RKO (cell line): ENCODE measurements at places on chromosomes 7 and 10.

DNA sequence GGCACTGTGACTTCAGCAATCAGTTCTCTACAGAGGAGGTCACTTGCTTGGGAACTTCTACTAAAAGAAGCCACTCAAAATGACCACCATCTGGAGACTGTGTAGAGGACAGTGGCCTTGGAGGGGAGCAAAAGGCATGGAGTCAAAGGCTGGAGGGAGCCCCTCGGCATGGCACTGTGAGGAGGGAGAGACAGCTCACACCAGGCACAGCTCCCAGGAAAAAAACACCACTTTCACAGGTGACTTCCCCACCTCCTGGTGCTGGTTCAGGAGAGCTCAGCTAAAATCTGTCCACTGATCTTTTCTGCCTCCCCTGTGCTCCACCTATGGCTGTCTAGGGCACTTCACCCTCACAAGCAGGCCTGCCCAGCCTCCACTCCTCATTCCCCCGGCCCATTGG, 649.4 kb upstream of the MGMT start:
- no peak for DNase-seq

- DNase-seq, result no peak
Observed at GRCh38 chr10:111249925-111250324, 173.1 kb downstream of the ADRA2A start.

DNA sequence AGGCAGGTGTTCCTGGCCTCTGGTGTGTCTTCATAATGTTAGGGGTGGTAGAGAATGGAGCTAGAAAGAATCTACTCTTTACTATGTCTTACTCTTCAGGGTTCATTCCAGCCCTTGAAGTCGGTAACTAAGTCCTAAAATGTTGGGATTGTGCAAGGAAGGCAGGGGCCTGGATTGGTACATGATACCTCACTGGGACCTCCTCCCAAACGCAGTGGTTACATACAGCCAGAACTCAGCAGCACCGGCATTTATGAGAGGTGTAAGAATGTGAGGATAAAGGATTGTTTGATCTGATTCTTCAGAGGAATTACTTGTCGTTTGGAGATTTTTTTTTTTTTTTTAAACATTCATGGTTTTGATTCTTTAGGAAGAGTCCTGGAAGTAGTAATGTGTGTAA, 6.9 kb downstream of the COMTD1 start:
- no peak for DNase-seq

GRCh38 chr7:111363099-111363498, 199.2 kb downstream of the IMMP2L start:
- no peak for DNase-seq

- no peak for DNase-seq
Observed at GRCh38 chr7:30682212-30683083, at the start of gene CRHR2. TSS of gene CRHR2 (minus strand) at chr7:30682456. CDS start at chr7:30682280, 176 bp downstream.

DNA sequence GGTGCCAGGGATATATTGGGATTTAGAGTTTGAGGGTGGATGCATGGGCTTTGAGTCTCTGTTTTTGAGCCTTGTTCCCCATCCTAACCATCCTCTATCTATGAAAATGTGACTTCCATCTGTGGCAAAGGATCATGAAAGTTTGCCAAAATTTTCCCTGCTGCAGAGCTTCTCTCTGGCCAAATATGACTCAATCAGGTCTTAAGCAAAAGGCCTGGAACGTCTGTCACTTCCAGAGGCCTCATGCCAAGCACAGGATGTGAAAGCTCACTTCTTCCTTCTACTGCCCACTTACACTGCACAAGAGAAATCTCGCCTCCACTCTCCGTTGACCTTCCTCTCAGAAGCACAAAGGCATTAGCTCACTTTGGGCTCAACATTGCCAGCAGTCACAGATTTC, 696.9 kb upstream of the NRP1 start:
- DNase-seq, result no peak

- DNase-seq, result no peak
Observed at GRCh38 chr7:103626776-103627175, 180.8 kb upstream of the SLC26A5 start.

- peak; percentile 54 for DNase-seq
Observed at GRCh38 chr10:5812283-5813090, 747 bp downstream of the GDI2 start.

GRCh38 chr7:38938001-38938485, 29.1 kb upstream of the VPS41 start:
- no peak for DNase-seq

GRCh38 chr10:1007583-1007982, 18.1 kb downstream of the IDI2 start:
- DNase-seq, result no peak

DNA sequence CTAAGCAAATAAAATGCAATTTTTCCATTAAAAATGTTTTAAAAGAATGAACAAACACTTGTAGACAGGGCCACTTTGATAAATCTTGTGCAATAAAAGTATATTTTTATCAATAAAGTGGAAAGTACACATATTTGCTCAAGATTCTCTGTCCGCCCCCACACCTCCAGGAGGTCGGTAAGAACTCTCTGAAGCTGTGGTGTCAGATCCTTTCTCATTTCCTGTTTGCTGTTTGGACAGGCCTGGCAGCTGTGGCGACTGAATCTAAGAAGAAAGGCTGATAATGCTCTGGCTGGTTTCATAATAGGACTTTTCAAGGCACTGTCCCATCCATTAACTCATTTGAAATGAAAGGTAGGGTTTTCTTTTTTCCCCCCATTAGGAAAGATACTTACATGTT, 15.3 kb upstream of the ASB4 start:
- DNase-seq, result peak; percentile 38

DNA sequence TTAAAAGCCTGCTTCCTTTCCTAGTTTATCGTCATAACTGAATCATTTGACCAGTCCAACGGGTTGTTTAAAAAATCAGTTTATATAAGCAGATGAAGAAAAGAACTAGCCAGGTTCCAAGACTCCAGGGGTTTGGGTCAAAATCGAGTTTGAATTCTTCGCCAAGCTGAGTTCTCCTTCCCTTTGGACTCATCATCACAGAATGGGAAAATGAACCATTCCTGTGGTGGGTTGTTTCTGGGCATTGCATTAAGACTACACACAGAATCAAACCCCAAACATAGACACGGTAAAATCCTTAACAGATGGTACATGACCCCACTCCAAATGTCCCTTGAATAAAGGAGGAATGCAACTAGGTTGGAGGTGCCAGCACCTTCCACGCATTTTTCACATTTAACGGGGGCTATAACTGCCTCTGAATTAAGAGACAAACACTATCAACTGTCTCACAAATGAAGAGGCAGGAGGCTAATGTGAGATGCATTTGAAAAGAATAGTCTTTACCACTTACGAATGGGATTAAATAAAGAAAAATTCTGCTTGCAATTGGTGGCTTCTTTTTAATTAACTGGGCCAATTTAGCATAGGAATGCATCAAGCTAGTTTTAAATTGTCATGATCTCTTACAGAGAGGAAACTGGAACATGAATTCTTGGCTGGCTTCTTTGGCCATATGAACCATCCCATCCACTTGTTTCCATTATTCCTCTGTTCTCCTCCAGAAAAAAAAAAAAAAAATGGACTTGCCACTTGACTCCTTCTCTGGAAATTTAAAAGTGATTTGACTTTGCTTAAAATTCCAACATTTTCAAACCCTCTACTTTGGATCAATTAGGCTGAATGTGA, 61.1 kb downstream of the CHST15 start:
- DNase-seq, result no peak

- peak; percentile 73 for DNase-seq
Observed at GRCh38 chr7:107966711-107967110, 36.2 kb downstream of the LAMB1 start.

DNA sequence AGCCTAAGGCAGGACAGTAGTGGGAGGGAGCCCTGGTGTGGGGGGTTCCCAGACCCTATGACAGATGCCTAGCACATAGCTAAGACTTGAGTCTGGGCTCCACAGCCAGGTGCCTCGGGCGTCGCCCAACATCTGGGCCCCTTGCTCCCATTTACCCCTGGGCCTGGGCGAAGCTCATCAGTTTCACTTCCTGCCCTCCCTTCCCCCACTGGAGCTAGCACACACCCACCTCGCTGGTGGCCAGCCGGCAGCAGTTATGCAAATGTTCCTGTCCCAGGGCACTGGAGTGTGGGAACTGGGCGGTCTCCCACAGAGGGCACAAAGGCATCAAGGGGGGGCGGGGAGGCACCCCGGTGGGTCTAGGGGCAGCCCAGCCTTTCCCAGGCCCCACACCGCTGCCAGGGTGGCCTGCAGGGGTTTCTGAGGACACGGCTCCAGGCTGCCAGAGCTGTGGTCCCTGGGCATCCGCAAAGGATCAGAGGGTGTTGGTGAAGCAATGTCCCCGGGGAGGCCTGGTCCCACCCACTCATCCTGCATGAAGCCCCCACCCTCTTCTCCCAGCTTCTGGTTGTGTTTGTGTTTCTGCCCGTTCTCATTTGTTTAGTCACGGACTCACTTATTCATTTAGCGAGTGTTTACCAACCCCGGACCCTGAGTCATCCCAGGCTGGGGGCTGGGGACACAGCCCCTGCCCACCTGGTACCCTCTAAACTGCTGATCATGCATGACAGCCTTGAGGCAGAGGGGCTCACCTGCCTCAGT, 20.4 kb downstream of the SH2B2 start:
- no peak for DNase-seq

DNA sequence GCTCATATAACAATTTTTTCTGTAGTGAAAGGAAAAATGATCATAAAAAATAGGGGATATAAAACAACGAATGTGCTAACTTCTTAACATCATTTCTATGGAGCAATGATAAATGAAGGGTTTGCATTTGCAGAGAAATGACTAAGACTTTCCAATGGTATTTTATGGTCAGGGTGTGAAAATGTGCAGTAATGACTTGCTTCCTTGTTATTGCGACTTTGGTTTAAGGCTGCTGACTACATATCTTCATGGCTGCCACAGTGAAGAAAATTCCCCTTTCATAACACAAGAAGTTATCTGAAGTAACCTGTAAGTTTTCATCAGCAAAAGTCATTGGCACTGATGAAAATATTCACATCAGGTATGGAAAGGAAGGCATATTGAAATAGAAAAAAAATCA, 166.1 kb upstream of the NRG3 start:
- no peak for DNase-seq

DNA sequence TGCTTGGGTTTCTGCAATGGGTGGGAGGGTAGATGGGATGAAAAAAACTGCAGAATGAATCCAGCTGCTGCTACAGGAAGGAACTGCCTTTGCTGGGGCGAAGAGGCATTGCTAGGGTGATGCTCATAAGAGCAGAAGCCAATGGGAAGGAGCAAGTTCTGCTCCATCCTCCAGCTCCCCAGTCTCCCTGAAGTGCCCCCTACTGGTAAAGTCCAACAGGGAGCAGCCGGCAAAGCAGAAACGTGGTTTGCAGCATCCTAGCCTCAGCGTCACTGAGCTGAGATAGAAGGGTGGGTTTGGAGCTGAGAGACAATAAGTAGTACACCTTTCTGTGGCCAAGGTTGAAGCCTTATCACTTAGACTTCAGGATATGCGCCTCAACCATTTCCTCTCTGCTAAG, 220.5 kb downstream of the CCSER2 start:
- DNase-seq, result no peak

- DNase-seq, result no peak
Observed at GRCh38 chr10:123459371-123460091, 206.6 kb upstream of the GPR26 start.

DNA sequence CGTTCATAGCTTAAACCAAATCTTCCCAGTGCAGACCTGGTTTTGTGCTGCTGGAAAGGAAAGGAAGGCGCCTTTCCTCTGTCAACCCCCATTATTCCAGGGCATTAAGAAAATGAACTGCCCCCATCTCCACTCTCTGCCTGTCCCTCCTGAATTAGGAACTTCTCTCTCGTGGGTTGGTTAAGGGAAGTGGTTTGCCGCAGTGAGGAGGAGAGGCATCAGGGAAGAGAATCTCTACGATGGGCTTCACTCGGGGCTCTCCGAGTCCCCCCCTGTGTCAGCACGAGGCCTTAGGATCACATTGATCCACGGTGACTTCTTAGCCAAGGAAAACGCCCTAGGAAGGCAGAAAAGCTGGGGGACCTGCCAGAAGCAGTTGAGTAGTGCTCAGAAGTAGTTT, 53.9 kb upstream of the LYZL2 start:
- no peak for DNase-seq

DNA sequence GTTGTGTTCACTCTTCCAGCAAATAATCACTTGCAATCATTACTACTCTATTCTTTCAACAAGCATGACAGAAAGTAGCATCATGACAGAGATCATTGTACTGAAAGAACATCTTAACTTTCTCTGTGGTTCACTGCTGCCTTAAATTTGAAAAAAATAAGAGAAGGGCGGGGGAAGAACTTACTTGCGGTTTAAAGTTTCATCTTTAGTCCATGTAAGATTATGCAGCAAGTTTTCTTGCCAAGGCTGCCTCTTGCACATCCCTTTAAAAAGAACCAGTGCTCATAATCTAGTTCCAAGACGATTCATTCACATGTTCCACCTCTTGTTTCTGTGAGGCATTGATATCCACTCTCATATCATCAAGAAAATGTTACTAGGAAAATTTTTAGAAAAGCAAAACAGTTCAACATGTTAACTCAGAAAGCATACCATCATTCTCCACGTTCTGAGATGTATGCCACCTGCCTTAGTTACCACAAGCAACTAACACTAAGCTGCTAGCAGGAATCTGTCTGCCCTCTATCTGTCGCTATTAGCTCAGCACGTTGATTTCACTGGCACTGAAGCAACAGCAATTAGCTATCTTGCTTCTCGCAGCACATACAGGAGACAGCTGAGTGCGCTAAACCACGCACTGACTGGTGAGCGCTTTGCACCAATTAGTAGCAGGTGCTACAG, at the start of gene PCDH15:
Gene PCDH15 (minus strand): TSS at position 491 of the 681 bp plus-strand sequence. CDS start 136,969 bp downstream, outside the sequence.
- DNase-seq, result peak; percentile 38

- no peak for DNase-seq
Observed at GRCh38 chr10:77578583-77579227, 58.9 kb downstream of the KCNMA1 start.

DNA sequence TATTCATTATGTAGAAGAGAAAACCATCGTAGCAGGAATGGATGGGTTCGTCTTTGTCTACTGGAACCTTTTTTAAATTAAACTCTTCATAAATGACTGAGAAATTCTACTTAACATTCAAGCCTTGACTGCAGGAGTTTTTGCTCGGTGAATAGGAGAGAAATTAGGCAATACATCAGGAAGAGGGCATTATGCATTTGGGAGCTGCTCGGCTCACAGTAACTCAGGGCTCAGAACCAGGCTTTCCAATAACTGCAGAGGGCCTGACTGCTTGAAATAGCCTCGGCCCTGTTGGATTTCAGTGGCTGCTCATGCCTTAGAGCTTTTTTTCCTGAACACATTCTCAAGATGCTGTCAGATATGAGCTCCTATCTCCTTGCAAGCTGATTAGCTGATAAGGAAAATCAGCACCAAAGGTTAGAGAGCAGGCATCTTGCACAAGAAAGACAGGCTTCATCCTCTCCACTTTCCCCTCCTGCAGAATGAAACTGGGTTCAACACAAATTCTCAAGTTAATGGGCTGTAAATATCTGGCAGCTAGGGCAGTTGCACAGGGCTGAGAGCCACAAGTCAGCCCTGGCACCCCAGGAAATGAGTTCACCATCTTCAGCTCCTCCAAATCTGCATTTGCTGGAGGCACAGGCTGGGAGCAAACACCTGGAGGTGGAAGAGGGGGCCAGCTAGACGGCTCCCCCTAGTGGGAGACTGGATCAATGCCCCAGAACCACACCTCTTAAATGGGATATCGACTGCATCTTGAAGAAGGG, 24.3 kb downstream of the TECTB start:
- DNase-seq, result peak; percentile 58
